ENCODE measurements at places on chromosomes 5 and 9.

DNA sequence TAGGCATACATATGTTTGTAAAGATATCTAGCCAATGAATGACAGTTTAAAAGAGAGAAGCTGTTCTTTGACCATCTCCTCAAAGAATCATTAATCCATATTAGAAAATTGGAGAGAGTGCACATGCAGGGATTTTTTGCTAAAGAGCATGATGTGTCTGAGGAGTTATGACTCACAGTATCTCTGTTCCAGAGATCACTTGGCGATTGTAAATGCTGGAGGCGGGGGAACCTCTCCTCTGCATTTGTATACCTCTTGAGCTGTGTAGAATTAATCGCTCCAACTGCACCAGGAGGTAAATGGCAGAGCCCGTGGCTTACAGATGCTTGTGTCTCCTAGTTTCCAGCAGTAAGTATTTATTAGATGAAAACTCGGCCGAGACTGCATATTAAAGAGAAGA is 3.6 kb upstream of the SPATA31D1 start:
- no peak overlapping the region for H3K27ac ChIP-seq
- no peaks in the 10 kb centered on the region for H3K4me1 ChIP-seq
- no peaks in the 10 kb centered on the region for H3K27me3 ChIP-seq
- H3K36me3 ChIP-seq: no peaks in the 10 kb centered on the region
- H3K4me3 ChIP-seq: no peak overlapping the region

DNA sequence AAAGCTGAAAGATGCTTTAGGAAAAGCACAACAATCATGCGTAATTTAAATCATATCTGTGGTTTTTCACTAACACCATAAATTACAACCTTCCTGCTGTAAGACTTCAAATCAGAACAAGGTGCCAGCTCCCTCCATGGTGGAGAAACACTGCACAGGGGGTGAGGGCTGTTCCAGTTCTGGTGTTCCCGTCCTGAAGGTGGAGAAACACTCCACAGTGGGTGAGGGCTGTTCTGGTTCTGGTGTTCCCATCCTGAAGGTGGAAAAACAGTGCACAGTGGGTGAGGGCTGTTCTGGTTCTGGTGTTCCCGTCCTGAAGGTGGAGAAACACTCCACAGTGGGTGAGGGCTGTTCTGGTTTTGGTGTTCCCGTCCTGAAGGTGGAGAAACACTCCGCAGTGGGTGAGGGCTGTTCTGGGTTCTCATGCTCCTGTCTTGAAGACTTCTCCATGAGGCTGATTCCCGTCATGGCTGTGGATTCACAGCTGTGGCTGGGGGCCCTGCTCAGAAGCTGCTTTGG is 12.9 kb downstream of the PLEKHG4B start:
- no peak for DNase-seq
- H3K27me3 ChIP-seq: no peaks in the 10 kb centered on the region
- H3K4me3 ChIP-seq: no peak overlapping the region
- no peaks in the 10 kb centered on the region for H3K36me3 ChIP-seq
- no peaks in the 10 kb centered on the region for H3K4me1 ChIP-seq

GRCh38 chr5:160960592-160960991 is 108.6 kb upstream of the ATP10B start:
- H3K4me3 ChIP-seq: no peak overlapping the region
- no peaks in the 10 kb centered on the region for H3K4me1 ChIP-seq

- no peaks in the 10 kb centered on the region for H3K27me3 ChIP-seq
- DNase-seq: no peak
- no peak overlapping the region for H3K27ac ChIP-seq
- no peaks in the 10 kb centered on the region for H3K4me1 ChIP-seq
- no peaks in the 10 kb centered on the region for H3K36me3 ChIP-seq
Observed at GRCh38 chr5:106854105-106854687, 816.5 kb downstream of the EFNA5 start.

DNA sequence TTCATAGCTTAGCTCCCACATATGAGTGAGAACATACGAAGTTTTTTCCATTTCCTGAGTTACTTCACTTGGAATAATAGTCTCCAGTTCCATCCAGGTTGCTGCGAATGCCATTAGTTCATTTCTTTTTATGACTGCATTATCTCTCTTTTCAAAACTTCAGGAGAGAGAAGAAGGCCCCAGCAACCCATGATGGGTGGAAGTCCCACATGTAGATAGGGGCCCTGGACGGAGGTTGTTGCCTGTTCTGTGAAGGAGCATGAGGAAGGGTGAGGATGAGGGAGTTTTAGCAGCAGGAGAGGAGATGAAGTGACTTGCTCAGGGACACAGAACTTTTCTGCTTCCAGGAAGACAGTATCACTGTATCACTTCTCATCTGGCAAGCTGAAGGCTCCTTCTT is 102.2 kb upstream of the KLF4 start:
- DNase-seq: no peak
- no peaks in the 10 kb centered on the region for H3K27me3 ChIP-seq
- H3K27ac ChIP-seq: no peak overlapping the region
- H3K4me1 ChIP-seq: no peaks in the 10 kb centered on the region

- no peak overlapping the region for H3K4me3 ChIP-seq
- H3K27me3 ChIP-seq: no peaks in the 10 kb centered on the region
- H3K4me1 ChIP-seq: peaks cover 13% of the 10 kb centered on the region
- no peak overlapping the region for H3K27ac ChIP-seq
- H3K36me3 ChIP-seq: no peaks in the 10 kb centered on the region
- DNase-seq: no peak
Observed at GRCh38 chr5:131999041-131999440, 12.4 kb downstream of the ACSL6 start.

GRCh38 chr5:114148253-114148652 is 213.6 kb upstream of the KCNN2 start:
- no peak for DNase-seq
- no peaks in the 10 kb centered on the region for H3K4me1 ChIP-seq
- no peaks in the 10 kb centered on the region for H3K36me3 ChIP-seq
- no peak overlapping the region for H3K27ac ChIP-seq

- no peaks in the 10 kb centered on the region for H3K36me3 ChIP-seq
- no peaks in the 10 kb centered on the region for H3K27me3 ChIP-seq
Observed at GRCh38 chr5:108521841-108522506, 140.1 kb upstream of the FBXL17 start.

DNA sequence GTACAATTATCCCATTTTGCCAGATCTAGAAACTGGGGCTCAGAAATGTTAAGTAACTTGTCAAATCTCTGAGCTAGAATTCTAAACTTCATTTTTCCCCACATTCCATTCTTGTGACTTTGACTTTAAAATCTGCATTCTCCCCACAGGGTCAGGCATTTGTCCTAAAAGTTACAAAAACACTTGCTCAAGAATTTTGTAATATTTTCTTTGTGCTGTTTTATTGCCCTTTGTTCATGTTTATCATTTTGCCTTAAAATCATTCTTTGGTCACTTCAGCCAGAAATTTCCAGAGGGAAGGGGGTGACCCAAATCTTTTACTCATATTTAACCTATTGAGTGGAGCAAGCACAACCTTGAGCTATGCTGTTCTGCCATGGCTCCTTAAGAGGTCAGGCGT is 120.1 kb upstream of the CCL21 start:
- no peak overlapping the region for H3K4me3 ChIP-seq
- no peaks in the 10 kb centered on the region for H3K36me3 ChIP-seq
- no peak for DNase-seq
- no peaks in the 10 kb centered on the region for H3K4me1 ChIP-seq
- H3K27ac ChIP-seq: no peak overlapping the region

DNA sequence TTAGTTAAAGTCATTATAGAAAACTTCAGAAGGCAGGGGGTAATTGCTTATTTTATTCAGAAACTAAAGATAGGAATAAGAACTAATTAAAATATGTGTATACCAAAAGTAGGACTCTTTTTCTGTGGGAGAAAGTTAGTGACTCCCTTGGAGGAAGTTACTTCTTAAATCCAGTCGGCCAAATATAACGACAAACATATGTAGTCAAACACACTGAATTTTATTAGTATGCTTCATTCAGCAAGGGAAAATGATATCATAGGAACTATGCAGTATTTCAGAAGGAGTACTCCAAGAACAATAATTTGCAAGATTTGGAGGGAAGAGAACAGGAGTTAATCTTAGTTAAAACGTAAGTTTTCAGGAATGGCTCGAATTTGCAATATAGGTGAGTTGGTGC is 432.6 kb downstream of the CYLC2 start:
- H3K4me3 ChIP-seq: no peak overlapping the region
- H3K27ac ChIP-seq: no peak overlapping the region
- no peak for DNase-seq
- H3K36me3 ChIP-seq: no peaks in the 10 kb centered on the region

DNA sequence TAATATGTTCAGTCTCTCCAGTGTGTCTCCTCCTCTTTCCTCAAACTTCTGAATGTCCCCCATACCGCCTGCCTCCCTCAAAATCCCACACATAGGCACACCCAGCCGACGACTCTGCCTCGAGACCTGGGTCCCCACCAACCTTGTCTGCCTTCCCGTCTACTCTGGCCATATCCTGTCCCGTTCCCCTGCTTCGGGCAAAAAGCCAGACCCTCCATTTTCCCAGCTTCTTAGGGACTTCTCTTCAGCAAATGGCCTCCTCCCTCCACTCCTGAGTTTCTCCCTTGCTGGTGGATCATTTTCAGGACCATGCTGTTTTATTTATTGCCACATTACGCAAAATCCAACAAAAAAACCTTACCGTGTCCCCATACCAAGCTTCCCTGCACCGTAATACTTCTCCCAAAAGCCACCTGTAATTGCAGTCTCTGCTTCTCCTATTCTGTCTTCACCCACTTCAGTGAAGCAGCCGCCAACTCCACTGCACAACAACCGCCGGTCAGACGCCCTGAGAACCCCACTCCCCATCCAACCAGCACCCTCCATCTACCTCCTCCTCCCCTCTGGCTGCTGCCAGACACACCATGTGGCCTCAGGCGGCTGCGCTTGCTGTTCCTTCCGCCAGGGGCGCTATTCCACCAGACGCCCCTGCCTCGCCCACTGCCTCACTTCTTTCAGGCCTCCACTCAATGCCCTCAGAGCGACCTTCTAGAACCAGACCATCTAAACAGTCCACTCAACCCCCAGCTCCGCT is 117.0 kb downstream of the TRPM6 start:
- DNase-seq: no peak
- peaks cover 6% of the 10 kb centered on the region for H3K27me3 ChIP-seq
- no peaks in the 10 kb centered on the region for H3K36me3 ChIP-seq

GRCh38 chr5:59763541-59763940 is 130.0 kb downstream of the PDE4D start:
- no peak overlapping the region for H3K4me3 ChIP-seq
- H3K36me3 ChIP-seq: no peaks in the 10 kb centered on the region
- no peaks in the 10 kb centered on the region for H3K4me1 ChIP-seq
- no peak for DNase-seq

GRCh38 chr9:127976498-127976897 is 4.3 kb downstream of the EEIG1 start:
- H3K4me3 ChIP-seq: no peak overlapping the region
- H3K27me3 ChIP-seq: no peaks in the 10 kb centered on the region
- H3K36me3 ChIP-seq: no peaks in the 10 kb centered on the region
- H3K4me1 ChIP-seq: peaks cover 89% of the 10 kb centered on the region
- no peak for DNase-seq

GRCh38 chr9:109254317-109254716 is 66.5 kb downstream of the EPB41L4B start:
- H3K4me3 ChIP-seq: no peak overlapping the region
- H3K27me3 ChIP-seq: no peaks in the 10 kb centered on the region
- no peaks in the 10 kb centered on the region for H3K36me3 ChIP-seq
- no peaks in the 10 kb centered on the region for H3K4me1 ChIP-seq
- peak overlapping the region; percentile 23 for H3K27ac ChIP-seq
- DNase-seq: no peak

- H3K27ac ChIP-seq: peak overlapping the region; percentile 68
- H3K4me1 ChIP-seq: peaks cover 6% of the 10 kb centered on the region
- H3K27me3 ChIP-seq: no peaks in the 10 kb centered on the region
- peak; percentile 61 for DNase-seq
- peaks cover 3% of the 10 kb centered on the region for H3K36me3 ChIP-seq
Observed at GRCh38 chr5:137954131-137954879, 65.0 kb downstream of the PKD2L2 start.

DNA sequence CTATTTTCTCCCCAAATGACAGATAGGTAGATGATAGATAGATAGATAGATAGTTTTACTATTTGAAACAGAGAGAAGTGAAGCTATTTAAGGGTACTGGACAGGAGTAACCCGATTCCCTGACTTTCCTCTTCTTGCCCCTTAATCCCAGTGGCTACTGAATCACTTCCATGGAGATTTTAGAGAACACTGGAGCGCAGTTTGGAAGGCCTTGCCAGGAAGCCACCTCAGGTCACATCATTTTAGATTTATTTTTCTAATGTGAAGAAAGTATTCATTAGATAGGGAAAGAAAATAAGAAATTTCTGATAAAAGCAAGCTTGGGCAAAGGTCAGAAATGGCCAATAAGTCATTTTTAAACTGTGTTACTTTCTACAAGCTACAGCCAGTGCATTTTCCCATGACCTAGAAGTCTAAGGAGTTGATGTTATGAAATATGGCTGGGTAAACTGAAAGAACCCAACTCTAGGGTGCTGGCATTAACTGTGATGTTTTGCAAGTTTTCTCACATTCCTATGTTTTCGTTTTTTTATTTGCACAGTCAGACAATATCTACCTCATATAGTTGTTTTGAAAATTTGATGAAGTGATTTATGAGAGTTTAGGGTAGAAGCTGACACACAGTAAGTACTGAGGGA is 544.7 kb upstream of the PTGER4 start:
- H3K27ac ChIP-seq: no peak overlapping the region
- no peaks in the 10 kb centered on the region for H3K27me3 ChIP-seq
- no peaks in the 10 kb centered on the region for H3K36me3 ChIP-seq
- H3K4me1 ChIP-seq: no peaks in the 10 kb centered on the region
- no peak for DNase-seq

- no peak overlapping the region for H3K4me3 ChIP-seq
- no peaks in the 10 kb centered on the region for H3K27me3 ChIP-seq
- H3K36me3 ChIP-seq: no peaks in the 10 kb centered on the region
Observed at GRCh38 chr9:121443981-121444380, 55.7 kb downstream of the GGTA1 start.
